HFF-Myc (cell line): ENCODE measurements at places on chromosomes 2 and 18.
A peak's percentile ranks its signal among the peaks of the same experiment; 100 is the strongest.

DNA sequence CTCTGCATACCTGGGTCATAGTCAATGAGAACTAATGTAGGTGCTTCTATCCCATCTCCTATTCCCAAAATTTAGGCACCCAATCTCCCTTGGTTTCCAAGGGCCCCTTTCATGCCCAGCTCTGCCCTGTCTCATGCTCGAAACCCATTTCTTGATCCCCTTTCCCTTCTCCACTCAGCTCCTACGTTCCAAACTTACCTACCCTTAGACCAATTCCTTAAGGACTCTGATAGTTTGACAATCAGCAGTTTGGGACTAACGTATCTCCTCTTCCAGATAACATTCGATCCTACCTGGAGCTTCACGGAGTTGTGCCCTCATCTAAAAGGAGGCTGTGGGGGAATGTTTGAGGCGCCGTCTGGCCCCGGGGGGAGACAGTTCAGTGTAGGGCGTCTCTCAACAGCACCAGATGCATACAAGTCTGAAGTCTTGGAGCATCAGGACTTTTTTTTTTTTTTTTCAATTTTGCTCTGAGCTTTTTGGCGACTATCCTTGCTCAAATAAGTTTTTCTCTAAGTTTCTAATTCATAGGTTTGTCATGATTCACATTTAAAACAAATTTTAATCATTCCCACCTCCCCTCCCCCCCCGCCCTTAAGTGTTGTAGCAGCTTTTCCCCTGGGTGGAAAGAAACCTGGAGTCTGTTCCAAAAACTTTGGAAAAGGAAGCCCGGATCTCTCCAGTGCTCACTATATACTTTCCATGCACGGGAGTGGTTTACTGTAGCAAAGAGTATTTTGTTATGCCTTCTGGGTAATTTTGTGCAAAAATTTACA lies 141.2 kb upstream of the LGALSL start:
- DNase-seq: no peak

DNA sequence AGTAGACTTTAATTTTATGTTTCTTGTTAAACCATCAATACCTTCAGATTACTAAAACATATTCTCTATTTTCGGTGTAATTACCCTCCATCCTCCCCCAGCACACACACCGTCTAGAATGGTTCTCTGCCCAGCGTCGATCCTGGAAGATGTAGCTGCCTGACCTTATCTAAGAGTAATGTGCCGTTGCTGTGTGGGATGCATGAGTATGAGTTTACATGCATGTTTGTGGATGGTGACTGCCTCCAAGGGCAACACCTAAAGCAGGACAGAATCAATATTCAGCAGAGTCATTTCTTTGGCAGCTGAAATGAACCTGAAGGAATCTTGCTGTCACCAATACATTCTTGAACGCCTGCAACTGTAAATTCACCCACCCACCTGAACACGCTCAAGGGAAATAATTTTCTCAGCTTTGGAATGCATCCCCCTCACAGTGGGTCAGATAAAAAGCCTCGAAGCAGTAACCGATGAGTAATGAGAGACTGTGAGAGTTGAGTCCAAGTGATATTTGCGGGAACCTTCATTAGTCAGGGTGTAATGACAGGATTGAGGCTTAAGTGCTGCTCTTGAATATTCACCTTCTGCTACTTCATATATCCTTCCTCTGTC lies 155.8 kb upstream of the RND3 start:
- DNase-seq: no peak

DNA sequence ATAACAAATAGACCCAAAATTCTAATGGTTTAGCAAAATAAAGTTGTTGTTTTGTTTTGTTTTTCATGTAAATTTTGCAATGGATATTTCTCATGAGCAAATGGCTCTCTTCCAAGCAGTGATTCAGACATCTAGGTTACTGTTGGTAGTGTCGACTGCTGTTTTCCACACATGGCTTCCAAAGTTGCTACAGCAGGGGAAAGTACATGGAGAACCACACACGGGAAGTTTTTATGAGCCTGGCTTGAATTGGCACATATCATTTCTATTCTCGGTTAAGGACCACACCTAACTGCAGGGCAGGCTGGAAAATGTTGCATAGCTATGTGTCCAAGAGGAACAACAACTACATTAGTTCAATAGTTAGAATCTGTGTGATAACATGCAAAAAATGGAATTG lies 262.1 kb downstream of the GALNT13 start:
- no peak for DNase-seq

- DNase-seq: no peak
Observed at GRCh38 chr2:38178119-38178518, 102.2 kb upstream of the CYP1B1 start.

DNA sequence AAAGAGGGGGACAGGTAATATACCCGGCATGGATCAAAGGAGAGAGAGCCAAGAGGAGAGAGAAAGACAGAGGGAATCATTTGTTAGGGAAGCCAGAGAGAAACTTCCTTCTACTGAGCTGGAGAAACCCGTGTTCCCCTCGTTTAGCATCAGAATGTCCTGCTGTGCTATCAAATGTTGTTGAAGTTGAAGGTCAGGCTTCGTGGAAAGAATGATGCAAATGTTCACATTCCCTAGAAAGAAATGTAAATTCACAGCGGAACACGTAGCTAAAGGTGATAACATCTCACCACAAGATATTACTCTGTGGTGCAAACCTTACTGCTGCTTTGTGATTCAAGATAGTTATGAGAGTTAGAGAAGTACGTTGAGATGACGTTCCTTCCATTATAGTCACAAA lies 258.1 kb downstream of the LNPK start:
- no peak for DNase-seq

DNA sequence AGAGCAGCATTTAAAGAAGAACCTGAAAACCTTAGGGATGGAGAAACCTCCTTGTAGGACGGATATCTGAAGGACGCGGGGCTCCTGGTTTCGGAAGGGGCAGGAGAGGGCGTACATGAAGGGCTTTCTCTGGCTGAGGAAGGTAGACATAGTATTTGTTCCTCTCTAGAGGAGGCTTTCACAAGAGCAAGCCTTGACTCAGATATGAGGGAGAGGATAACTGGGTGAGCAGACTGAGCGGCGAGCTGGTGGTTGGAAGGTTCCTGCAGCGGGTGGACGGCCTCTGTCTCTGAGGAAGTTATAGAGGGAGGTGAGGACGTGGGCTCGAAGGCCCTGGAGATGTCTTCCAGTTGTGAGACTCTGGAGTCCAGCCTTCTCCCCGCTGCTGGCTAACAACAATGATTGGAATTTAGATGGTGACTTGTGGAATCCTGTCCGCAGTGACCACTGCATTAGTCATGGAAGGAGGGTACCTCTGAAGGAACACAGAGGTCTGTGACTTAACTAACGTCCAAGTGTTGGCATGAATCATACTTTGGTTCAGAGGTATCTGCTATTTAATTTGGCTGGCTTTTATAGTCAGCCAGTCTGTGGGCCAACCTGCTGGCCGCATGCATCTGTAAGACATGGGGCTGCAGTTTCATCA lies 80.9 kb downstream of the ASAP2 start:
- peak; percentile 91 for DNase-seq

- no peak for DNase-seq
Observed at GRCh38 chr2:113799375-113799774, 42.9 kb upstream of the SLC35F5 start.

GRCh38 chr2:148039783-148040182 lies 18.9 kb downstream of the MBD5 start:
- no peak for DNase-seq

DNA sequence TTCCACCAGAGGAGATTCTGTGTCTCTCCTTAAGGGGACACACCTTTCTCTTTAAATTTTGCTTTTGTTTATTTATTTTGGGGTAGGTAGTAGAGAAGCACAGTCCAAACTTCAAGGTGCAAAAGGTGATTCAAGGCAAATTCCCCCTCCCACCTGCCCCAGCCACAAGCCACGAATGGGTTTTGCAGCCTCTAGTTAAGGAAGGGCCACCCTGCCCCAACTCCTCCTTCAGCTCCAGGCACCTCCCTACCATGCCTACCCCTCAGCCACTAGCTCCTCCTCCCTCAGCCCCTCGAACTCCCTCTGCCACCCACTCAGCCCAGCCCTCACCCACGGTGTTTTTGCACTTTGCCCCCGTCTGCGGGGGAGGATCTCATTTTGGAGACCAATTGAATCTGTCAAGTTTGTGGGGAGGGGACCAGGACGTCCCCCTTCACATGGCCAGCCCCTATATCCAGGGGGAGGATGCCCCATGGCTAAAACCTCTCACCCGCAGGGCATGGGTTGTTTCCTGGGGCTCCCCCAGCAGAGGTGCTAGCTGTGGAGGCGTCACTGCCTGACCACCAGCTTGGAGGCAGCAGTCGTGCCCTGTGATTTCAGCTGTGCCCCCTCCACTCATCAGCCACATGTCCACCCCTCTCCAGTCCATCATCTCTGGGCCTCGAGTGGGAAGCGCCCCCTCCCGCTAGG lies 4.5 kb downstream of the HAAO start:
- no peak for DNase-seq

GRCh38 chr2:96423291-96423690 lies 81.9 kb downstream of the NEURL3 start:
- DNase-seq: no peak

DNA sequence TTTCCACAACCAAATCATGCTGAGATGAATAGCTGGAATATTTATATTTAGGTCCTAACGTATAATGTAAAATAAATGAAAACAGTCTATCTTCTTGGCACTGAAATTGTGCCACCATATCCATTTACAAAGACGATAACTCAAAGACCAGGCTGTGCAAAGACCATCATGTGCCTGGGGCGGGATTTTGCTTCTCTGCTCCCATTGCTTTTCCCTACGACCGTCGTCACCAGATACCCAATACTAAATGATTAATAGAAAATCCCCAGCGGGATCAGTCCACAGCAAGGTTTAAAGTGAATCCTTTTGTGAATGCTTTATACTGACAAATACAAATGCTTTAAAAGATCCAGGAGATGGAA lies 194.3 kb upstream of the ARL4C start:
- no peak for DNase-seq

DNA sequence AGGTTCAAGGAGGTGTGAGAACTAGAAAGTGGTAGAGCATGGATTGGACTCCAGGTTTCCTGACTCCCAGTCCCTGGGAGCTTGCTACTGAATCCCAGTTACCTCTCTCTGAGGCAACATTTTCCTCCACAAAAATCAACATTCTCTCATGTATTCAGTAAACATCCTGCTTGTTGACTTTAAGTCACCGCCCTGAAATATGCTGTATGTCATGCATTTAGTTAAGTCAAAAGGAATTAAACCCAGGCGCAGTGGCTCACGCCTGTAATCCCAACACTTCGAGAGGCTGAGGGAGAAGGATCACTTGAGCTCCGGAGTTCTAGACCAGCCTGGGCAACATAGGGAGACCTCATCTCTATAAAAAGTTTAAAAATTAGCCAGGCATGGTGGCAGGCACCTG lies 3.8 kb downstream of the MATN3 start:
- no peak for DNase-seq
